Karpas-422 (cell line): ENCODE measurements at places on chromosomes 2 and 18. TPM values are rescaled to one million over a fixed set of nuclear protein-coding genes. Genes with fewer than 3 reads are reported as not detected.

GRCh38 chr2:69620870-69621269 is 22.7 kb downstream of the AAK1 start:
- DNase-seq: no peak

- no peak for DNase-seq
Measured at GRCh38 chr2:237045449-237045848, 40.2 kb upstream of the COPS8 start.

DNA sequence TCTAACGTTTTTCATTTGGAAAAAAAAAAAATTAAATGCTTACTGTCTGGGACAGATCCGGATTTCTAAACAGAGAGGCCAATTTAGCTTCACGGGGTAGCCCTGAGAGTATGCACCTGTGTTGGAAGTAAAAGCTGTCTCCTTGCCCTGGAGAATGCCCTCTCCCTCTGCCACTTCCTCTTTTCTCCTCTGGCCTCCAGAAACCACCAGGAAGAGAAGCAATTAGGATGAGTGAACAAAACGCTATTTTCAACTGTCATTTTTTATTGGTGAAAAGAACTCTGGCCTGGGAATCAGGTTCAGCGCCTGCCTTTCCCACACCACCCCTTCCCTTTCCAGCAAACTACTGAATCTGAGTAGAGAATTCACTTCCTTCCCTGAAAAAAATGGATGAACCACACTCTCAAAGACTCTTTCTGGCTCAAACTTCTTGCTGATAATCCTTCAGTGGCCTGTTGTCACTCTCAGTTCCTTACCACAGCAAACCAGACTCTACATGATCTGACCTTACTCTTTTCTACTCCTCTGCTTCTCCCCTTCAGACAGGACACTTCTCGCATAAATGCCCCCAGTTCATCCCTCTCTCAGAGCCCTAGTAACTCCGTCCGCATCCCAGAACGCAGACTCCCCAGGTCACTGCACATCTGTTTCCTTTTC is 29.8 kb downstream of the KLF7 start:
- DNase-seq: no peak

C1D gene
- 53.6 and 86.7 TPM in 2 replicates for total RNA-seq

ZNG1B gene
- 41.8 and 58.4 TPM in 2 replicates for total RNA-seq
